ENCODE measurements at places on chromosomes 5 and 9.

DNA sequence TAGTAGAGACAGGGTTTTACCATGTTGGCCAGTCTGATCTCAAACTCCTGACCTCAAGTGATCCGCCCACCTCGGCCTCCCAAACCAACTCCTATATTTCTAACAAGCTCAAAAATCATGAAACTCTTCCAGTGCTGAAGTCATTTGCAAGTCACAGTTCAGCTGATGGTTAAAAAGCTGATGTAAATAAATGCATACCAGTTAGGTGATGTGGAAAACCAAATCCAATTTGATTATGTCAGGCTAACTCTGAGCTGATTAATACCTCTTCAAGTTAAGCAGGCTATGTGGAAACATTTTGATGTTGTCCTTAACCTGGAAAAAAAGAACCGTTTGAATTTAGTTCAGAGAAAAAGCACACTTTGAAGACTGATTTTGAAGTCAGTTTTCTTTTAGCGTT is 51.0 kb downstream of the TMEM252 start:
- no peak for DNase-seq

- no peak for DNase-seq
These were observed 173.7 kb downstream of the DAB2IP start for GRCh38 chr9:121825031-121825691.

DNA sequence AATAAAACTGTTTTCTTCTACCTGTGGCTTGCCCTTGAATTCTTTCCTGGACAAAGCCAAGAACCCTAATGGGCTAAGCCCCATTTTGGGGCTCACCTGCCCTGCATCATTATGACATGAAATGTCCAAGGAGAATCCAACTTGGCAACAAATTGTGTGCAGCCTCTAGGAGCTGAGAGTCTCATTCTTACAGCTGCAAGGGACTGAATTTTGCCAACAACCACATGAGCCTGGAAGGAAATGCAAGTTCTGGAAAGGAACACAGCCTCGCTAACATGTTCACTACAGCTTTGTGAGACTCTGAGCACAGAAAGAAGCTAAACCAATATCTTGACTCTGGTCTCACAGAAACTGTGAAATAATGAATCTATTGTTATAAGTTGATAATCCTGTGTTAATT is 94.8 kb upstream of the CDH12 start:
- no peak for DNase-seq

- DNase-seq = no peak
These were observed 31.8 kb upstream of the PLCXD3 start for GRCh38 chr5:41542183-41542582.

- no peak for DNase-seq
These were observed 243.8 kb upstream of the ADAMTS16 start for GRCh38 chr5:4896328-4896727.

DNA sequence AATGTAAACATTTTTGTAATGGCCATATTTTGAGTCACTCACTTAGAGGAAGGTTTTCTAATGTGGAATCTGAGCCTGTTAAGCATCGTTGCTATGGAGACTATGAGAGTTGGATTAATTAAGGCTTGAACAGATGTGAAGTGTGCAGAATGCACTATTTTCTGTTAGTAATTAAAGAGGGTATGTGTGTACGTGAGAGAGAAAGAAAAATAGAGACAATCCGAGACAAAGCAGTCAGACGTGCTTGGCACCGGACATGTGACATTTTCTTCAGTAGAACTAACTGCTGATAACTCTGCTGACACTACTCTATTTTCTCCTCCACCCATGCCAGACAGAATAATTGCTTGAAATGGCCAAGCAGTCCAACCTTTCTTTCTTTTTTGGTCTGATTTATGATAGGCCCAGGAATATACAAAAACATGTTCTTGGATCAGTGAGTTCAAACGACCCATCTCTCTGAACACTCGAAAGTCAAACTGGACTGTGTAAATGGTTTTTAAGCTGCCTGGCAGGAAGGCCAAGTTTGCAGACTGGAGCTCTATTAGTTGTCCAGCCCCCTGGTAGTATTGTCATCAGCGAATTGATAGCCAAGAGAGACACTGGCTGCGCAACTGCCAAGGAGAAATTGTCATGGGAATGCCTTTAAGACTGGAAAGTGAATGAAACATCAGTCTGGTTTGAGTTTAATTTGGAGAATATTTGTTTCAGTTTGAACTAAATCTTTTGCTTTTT is 322.1 kb downstream of the ARHGEF28 start:
- DNase-seq = peak; percentile 80

DNA sequence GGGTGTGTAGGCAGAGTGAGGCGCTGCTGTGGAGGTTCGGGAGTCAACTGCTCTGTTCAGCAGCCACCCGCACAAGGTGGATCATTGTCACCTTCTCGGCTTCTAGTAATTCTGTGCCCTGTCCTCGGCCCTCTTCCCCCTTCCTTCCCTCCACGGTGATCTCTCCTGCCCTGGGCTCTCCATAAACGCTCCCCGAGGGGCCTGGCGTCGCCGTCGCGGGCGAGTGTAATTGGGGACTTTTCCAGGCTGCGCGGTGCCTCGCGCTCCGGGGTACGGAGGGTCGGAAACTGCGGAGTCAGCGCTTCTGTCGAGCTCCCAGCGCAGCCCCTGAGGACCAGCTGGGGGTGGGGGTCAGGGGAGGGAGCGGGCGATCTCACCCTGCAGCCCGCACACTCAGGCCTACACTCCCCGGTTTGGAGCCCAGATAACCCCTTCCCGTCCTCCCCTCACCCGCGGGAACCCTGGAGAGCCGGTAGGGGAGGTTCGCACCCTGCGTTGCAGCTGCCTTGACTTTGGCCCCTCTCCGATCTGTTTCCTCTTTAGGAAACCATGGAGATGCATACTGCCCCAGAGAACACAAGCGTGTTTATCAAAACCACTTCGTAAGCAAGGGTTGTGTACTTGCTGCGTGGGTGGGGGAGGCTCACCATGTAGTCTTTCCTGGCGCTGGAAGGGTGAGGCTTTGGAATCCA is 188.3 kb upstream of the ZNF618 start:
- DNase-seq = no peak
